SJCRH30 (cell line): ENCODE measurements at places on chromosomes 7 and 10. TPM values are rescaled to one million over a fixed set of nuclear protein-coding genes. Genes with fewer than 3 reads are reported as not detected.
A peak's percentile ranks its signal among the peaks of the same experiment; 100 is the strongest.

PSD gene
- 0.18 and 0.26 TPM in 2 replicates for total RNA-seq

DNA sequence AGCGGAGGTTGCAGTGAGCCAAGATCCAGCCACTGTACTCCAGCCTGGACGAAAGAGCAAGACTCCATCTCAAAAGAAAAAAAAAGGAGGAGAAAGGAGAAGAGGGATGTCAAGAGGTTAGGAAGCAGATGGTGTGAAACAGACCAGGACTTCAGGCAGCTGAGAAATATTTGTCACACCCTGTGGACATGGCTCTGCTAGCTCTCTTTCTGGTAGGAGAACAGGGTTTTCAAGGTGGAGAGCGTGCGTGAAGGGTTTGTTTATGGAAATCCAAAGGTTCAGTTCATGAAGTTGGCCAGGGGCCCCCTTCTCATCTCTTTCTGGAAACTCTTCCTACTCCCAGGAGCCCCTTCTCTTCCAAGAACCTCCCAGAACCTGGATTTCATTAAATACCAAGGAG is 110.8 kb upstream of the GALNT17 start:
- H3K4me3 ChIP-seq: no peak overlapping the region
- no peaks in the 10 kb centered on the region for H3K36me3 ChIP-seq
- H3K4me1 ChIP-seq: no peaks in the 10 kb centered on the region
- DNase-seq: no peak

DNA sequence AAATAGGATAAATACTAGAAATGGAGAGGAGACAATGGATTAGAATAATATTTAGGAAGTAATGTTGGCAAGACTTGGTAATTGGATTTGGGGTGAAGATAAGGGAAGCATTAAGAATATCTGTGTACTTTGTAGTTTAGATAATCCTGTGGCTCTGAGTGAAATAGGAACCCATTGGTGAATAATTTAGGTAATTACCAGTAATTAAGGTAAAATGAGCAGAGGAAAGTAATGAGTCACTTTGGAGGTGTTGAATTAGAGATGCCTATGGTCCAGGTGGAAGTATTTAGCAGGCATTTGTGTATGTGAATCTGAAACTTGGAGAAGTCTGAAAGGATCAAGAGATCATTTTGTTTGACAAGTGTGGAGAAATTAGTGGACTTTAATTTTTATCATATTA is 5.7 kb downstream of the C1GALT1 start:
- H3K36me3 ChIP-seq: no peaks in the 10 kb centered on the region; the same call in none of the 2 replicates
- H3K27me3 ChIP-seq: no peaks in the 10 kb centered on the region
- H3K4me3 ChIP-seq: no peak overlapping the region
- peaks cover 8% of the 10 kb centered on the region for H3K4me1 ChIP-seq

PILRA gene
- total RNA-seq: 0.83 TPM in 1 of 2 replicates, not detected in the other

DNA sequence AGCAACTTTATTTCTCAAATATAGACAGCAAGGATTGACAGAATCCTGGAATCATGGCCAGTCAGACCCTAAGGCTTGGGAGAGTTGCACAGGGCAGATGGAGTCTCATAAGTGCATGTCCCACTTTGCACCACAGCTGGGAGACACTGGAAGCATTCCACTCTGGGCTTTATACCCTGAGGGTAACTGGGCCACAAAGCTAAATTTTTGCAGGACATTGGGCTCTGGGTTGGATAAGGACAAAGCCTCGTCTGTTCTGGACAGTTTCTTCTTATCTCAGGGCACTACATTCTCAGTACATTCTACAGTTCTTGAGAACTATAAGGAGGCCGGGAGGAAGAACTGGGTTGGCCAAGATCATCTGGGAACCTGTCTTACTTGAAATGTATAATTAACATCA is 158.3 kb upstream of the IGFBP3 start:
- H3K4me1 ChIP-seq: no peaks in the 10 kb centered on the region
- no peak overlapping the region for H3K27ac ChIP-seq
- no peak for DNase-seq
- H3K27me3 ChIP-seq: no peaks in the 10 kb centered on the region

DNA sequence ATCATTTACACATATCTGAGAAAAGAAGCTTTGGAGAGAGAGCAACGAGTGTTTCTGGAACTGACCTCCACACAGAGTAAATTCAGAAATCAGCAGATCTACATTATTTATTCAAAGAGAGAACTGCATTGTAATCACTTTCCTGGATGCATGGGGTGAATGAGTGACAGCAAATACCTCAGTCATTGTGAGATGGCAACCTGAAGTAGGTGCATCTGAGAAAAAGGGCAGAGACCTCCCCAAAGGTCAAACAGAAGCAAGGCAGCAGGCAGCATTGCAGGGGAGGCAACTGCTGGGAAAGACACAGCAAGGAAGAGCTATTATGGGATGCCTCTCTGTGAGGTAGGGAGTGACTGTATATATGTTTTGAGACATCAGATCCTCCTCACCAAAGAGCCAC is 26.5 kb upstream of the SMIM30 start:
- no peaks in the 10 kb centered on the region for H3K4me1 ChIP-seq
- H3K4me3 ChIP-seq: no peak overlapping the region
- no peaks in the 10 kb centered on the region for H3K27me3 ChIP-seq
- H3K27ac ChIP-seq: no peak overlapping the region
- H3K36me3 ChIP-seq: no peaks in the 10 kb centered on the region
- DNase-seq: no peak

C10orf105 gene
- not detected in 2 replicates for total RNA-seq

- no peak overlapping the region for H3K4me3 ChIP-seq
- H3K27ac ChIP-seq: no peak overlapping the region
- DNase-seq: no peak
- no peaks in the 10 kb centered on the region for H3K36me3 ChIP-seq
- no peaks in the 10 kb centered on the region for H3K27me3 ChIP-seq
- H3K4me1 ChIP-seq: peaks cover 17% of the 10 kb centered on the region
Observed at GRCh38 chr7:36969376-36969775, 245.1 kb upstream of the AOAH start.

UCN3 gene
- total RNA-seq: 0.10 and 0.20 TPM in 2 replicates

DNA sequence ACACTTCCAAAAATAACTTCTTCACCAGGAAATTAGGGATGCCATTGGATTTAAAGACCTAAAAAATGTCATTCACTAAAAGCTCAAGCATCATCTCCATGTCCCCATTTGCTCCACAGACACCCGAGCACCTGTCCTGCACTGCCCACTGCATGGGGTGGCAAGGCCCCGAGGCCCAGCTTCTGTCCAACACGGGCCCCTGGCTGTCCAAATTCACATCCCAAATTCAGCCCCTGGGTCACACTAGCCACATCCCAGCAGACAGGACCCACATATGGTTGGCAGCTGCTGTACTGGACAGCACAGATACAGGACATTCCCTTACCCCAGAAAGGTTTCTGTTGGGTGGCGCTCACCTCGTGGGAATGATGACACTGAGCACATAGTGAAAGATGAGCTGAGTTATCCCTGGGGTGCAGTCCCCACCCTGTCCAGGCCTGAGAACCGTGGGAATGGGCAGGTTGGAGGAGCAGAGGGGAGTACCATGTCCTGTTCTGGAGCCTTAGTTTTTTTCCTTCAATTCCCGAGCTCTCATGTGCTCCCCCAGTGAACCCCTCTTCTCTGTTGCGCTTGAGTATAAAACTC is 55.3 kb downstream of the CSGALNACT2 start:
- H3K27me3 ChIP-seq: no peaks in the 10 kb centered on the region
- H3K27ac ChIP-seq: no peak overlapping the region
- no peak for DNase-seq
- no peaks in the 10 kb centered on the region for H3K4me1 ChIP-seq
- no peak overlapping the region for H3K4me3 ChIP-seq
- H3K36me3 ChIP-seq: no peaks in the 10 kb centered on the region

DNA sequence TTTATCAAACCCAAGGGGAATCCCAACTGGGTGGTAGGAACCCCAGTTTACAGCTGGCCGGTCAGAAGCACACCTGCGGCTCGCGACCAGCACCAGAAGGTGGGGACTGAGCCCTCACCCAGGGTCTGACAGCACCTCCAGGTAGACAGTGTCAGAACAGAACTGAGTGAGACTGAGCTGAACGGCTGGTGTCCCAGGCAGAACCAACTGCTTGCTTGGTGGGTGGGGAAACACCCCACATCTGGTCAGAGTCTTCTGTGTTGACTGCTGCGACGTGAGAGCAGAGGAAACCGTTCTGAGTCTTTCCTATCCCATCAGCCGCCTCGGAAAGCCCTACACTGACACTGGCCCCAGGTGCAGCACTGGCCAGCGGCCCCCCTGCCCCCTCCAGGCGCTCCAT is 160.7 kb downstream of the MAD1L1 start:
- H3K27ac ChIP-seq: no peak overlapping the region
- no peaks in the 10 kb centered on the region for H3K27me3 ChIP-seq
- DNase-seq: no peak
- H3K4me3 ChIP-seq: no peak overlapping the region
- no peaks in the 10 kb centered on the region for H3K4me1 ChIP-seq
- H3K36me3 ChIP-seq: no peaks in the 10 kb centered on the region

- H3K36me3 ChIP-seq: no peaks in the 10 kb centered on the region
- H3K27ac ChIP-seq: no peak overlapping the region
- DNase-seq: no peak
- no peaks in the 10 kb centered on the region for H3K27me3 ChIP-seq
- H3K4me3 ChIP-seq: no peak overlapping the region
- no peaks in the 10 kb centered on the region for H3K4me1 ChIP-seq
Observed at GRCh38 chr7:46054272-46054671, 133.2 kb upstream of the IGFBP3 start.

- no peak overlapping the region for H3K27ac ChIP-seq
- H3K27me3 ChIP-seq: no peaks in the 10 kb centered on the region
- H3K4me3 ChIP-seq: no peak overlapping the region
- peak; percentile 80 for DNase-seq
Observed at GRCh38 chr7:12389089-12389700, 14.5 kb downstream of the VWDE start.

CRPPA gene
- total RNA-seq: 8.8 and 9.3 TPM in 2 replicates

LRRC18 gene
- not detected in 2 replicates for total RNA-seq

TLX1 gene
- total RNA-seq: not detected in 2 replicates

DNA sequence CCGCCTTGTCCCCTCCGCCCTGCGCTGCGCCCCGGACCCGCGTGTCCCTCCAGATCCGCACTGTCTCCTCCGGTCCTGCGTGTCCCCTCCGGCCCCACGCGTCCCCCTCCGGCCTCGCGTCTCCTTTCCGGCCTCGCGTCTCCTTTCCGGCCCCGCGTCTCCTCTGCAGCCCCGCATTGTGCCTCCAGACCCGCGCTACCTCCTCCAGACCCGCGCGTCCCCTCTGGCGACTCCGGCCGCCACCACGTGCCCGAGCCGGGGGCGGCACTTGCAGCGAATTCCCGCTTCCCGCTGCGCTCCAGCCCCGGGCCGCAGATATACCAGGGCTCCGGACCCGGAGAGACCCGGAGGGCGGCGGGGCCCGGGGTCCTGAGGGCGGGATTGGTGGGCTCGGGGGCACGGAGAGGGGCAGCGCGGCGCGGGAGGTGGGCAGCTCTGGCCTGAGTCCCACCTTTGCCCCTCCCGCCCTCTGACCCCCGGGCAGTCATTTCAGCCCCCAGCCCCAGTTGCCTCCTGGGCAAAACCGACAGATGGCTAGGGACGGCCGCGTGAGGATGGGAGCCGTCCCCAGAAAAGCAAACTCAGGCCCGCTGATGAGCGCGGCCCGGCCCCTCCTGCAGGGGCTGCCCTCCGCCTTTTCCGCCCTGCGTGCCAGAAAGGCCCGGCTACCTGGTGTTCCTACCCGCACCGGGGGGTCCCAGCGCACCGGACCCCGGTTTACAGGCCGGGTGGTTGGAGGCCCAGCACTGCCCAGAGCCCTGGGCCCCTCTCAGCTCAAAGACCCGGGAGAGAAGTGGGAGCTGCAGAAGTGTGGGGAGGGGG is 56.5 kb downstream of the RBM17 start:
- H3K27ac ChIP-seq: peak overlapping the region; percentile 35; the same call in 1 of the 2 replicates
- H3K4me1 ChIP-seq: peaks cover 4% of the 10 kb centered on the region; the same call in 1 of the 2 replicates
- H3K27me3 ChIP-seq: no peaks in the 10 kb centered on the region
- peak overlapping the region; percentile 85 for H3K4me3 ChIP-seq

- H3K36me3 ChIP-seq: no peaks in the 10 kb centered on the region
- DNase-seq: no peak
- H3K27me3 ChIP-seq: no peaks in the 10 kb centered on the region
- peaks cover 4% of the 10 kb centered on the region for H3K4me1 ChIP-seq
- no peak overlapping the region for H3K27ac ChIP-seq
Observed at GRCh38 chr7:98462911-98463633, 62.2 kb upstream of the BAIAP2L1 start.

TNS3 gene
- total RNA-seq: 57.6 and 65.1 TPM in 2 replicates

- no peaks in the 10 kb centered on the region for H3K4me1 ChIP-seq
- no peak for DNase-seq
- H3K36me3 ChIP-seq: no peaks in the 10 kb centered on the region
- no peak overlapping the region for H3K4me3 ChIP-seq
- no peak overlapping the region for H3K27ac ChIP-seq
Observed at GRCh38 chr10:44172883-44173607, 211.9 kb downstream of the CXCL12 start.

MRLN gene
- total RNA-seq: 10.5 and 16.0 TPM in 2 replicates

PIP gene
- total RNA-seq: not detected in 2 replicates

ODAD2 gene
- 6.8 and 9.8 TPM in 2 replicates for total RNA-seq

DNA sequence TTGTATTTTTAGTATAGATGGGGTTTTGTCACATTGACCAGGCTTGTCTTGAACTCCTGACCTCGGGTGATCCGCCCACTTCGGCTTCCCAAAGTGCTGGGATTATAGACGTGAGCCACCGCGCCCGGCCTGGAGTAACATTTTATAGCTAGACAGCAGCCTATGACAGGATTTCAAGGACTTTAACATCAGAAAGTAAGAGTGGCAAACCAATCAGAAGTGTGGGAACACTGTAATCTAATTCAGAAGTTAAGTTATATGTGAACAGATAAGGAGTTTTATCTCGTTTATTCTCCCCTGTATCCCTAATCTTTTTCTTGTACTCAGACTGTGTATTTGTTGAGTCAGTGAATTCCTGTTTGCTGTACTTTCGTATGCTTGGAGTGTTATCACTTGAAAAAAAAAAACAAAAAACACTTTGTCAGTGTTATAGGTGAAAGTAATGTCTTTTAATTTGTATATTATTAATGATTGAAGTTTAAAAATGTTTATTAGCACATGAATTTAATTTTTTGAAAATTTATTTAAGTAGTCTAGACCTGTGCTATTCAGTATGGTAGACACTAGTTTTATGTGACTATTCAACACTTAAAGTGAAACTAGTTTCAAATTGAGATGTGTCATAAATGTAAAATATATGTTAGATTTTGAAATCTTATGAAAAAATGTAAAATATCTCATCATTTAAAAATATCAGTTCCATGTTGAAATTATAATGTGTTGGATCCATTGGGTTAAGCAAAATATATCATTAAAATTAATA is 38.6 kb downstream of the RSBN1L start:
- no peaks in the 10 kb centered on the region for H3K27me3 ChIP-seq
- no peak for DNase-seq
- H3K4me3 ChIP-seq: no peak overlapping the region
- no peaks in the 10 kb centered on the region for H3K4me1 ChIP-seq
- H3K36me3 ChIP-seq: no peaks in the 10 kb centered on the region; the same call in none of the 2 replicates
